ENCODE measurements at places on chromosomes 5 and 9.

GRCh38 chr5:2908086-2908485 is 156.6 kb upstream of the IRX2 start:
- DNase-seq, result no peak

DNA sequence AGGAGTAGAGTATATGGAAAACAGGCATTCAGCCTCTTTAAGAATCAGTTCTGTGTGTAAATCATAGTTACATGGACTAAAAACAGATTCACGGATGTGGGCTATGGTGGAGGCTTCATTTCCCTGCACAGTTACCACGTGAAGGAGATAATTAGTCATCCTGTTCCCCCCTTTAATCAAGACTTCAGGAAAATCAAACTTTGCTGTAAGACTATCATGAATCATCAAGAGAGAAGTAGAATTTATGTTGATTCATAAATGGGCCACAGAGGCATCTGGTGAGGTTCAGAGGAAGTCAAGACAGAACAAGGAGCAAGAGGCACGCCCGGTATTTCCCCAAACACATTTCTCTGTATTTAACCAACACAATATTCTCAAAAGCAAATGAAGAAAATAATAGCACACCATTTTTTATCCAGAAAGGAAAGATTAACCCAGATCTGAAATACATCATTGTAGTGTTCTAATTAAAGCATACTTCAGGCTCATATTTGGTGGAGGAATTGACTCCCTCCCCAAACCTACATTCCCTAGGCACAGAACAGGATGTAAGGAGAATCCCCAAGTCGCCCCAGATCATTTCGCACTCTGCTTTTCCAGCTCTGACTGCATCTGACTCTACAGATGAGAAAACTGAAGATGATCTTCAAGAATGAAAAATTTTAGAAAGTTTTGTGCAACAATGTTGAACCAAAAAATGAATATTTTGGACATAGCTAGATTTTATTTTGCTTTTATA is 175.8 kb upstream of the GAS1 start:
- no peak for DNase-seq

DNA sequence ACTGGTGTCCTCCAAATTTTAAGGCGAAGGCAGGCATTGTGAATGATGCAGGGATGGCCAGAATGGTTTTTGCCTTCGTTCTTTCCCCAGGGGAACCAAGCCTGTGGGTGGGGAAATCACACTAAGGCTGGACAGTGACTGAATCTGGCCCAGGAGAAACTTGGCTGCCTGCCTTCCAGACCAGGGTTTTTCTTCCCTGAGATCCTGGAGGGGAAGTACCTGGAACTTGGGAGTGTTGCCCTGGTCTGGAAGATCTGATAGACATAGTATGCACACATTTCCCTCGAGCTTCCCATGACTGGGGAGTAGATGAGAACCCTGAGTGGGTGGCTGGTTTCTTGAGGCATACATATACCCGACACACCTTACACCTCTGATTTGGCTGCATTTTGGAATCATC is 664 bp upstream of the IL11RA start:
- no peak for DNase-seq

DNA sequence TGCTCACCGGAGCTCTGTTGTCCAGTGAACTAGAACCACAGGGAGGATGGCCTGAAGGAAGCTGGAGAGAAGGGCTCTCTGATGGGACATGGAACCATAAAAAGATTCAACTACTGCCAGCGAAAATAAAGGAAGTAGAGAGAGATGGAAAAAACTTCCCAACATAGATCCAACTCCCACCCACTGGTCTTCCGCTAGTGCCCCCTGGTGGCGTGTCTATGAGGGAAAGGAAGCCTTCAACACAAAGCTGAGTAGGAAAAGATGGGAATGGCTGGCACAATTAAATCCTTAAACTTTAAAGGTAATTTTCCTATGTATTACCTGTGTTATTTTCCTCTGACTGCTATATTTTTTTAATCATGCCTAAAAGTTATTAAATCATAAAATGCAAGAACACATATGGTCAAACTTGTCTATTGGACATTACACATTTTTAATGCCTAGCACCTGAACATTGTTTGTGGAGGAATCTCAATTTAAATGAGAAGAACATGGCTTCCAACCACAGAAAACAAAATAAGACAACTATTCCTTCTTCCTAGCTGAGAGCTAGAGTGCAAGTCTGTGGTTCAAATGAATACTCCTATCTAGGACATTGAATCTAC is 51.5 kb downstream of the CEP120 start:
- no peak for DNase-seq

DNA sequence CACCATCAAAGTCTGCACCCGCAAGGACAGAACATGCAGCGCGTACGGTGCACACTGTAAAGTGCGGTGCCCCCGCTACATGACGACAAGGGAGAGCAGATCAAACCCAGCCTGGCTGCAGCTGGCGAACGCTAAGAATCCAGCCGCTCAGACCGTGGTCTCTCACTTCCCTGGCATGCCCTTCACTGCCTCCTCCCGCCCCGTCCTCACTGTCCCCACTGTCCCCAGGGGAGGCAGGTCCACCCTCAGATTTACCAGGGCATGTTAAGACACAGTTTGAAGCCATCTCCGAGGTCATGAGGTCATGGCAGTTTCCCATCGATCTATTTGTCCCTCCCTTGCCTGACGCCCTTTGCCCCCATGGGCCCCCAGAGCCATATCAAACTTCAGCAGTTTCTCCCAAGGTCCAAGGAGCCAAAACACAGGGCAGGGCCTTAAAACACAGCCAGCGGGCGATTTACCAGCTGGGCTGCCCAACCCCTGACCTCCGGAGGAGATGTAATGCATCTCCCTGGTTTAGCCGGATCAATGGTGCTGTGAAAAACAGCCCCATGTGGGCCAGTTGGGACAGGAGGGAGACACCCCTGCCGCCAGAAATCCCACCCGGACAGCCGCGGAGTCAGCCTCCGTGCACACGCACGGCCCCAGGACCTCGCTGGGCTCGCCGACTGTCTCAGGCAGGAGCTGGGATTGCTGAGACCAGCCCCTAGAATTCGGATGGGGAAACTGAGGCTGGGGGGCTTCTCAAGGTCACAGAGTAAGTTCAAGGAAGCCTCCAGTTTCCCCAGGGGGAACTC is 52.3 kb upstream of the FUBP3 start:
- no peak for DNase-seq

DNA sequence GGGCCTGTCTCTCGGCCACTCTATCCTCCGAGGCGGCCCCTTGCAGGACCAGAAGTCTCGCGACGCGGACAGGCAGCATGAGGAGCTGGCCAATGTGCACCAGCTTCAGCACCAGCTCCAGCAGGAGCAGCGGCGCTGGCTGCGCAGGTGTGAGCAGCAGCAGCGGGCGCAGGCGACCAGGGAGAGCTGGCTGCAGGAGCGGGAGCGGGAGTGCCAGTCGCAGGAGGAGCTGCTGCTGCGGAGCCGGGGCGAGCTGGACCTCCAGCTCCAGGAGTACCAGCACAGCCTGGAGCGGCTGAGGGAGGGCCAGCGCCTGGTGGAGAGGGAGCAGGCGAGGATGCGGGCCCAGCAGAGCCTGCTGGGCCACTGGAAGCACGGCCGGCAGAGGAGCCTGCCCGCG is 283.5 kb downstream of the ARHGEF28 start:
- DNase-seq, result no peak

GRCh38 chr5:150085191-150085912 is 1.0 kb downstream of the CSF1R start:
- no peak for DNase-seq

DNA sequence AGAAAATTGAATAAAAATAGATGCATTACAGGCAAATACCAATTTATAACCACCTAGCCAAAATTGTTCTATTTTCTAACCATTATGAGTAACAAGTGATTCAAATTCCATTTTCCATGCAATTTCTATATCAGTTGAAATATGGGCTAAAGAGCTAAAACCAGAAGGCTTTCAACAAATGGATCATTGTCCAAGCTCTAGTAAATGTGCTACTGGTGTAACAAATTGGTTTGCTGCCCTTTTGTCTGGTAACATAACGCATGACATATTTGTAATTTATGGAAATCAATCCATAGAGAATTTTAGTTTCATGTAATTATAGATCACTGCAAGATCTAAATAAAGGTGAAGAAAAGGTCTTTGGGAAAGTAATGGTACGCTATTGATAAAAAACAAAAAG is 708.0 kb upstream of the GRAMD2B start:
- DNase-seq, result no peak

DNA sequence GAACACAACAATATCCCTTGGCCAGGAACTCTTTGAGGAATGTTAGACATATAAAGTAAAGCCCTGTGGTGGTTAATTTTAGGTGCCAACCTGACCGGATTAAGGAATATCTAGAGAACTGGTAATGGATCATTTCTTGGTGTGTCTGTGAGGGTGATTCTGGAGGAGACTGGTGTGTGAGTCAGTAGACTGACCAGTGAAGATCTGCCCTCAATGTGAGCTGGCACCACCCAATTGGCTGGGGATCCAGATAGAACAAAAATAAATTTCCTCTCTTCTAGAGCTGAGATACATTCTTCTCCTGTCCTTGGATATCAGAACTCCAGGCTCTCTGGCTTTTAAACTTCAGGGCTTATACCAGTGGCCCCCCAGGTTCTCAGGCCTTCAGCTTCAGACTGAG is 56.2 kb upstream of the TNPO1 start:
- no peak for DNase-seq

- no peak for DNase-seq
These were observed 43.5 kb upstream of the TCF7 start for GRCh38 chr5:134070725-134071613.

DNA sequence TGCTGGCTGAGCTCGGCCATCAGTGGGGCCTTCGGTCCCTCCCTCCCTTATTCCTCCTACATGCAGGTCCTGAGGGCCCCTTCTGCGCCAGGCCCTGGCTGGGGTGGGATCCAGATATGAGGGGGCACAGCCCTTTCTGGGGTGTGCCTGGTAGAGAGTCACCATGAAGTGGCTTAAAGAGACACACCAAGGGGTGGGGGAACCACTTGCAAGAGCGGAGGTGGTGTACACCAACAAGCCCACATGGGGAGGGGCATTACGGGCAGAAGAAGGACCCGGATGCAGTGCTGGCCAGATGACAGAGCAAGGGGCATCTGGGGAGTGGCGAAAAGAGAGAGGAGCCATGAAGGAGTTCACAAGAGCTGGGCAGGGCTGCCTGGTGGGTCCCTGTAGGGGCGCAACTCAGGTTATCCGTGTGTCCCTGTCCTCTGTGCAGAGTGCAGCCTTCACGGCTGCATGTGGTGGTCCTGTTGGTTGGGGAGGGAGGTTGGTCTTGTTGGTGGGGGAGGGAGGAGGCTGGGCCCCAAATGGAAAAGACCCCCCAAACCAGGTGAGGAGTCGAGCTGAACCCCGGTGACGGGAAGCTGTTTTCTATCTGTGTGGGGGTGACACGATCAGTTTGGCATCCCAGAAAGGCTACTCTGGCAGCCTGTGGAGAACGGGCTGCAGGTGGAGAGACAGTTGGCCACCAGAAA is 158.1 kb downstream of the DAB2IP start:
- no peak for DNase-seq

DNA sequence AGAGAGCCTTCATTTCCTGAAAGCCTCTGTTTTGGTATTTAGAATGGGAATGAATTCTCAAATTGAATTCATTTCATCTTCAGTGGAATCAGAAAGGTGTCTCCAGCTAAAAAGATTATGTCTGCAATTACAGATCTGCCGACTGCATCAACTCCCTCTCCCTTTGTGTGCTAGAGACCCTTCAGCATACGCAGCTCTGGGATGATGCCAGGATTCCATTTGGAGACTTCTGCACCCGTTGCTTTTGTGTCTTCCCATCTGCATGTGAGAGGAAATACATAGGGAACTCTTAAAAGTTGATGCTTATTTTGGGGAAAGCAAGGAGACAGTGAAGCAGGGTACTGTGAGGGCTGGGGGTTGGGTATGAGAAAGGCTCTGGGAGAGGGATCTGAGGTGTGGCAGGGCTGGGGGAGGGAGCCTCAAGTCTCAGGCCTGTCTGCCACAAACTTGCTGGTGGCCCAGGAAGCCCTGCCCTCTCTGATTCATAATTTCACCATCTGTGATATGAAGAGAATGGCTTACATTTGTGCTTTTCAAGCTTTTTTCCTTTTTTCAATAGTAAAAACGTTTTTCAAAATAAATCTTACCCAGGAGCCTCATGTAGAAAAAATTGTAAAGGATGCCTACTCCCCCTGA is 89.7 kb upstream of the SAP30L start:
- no peak for DNase-seq

Measured in NCI-H1930 (cell line).